Kidney glomerular epithelial cell (primary cell): ENCODE measurements at places on chromosomes 11 and 22.

GRCh38 chr11:117421476-117421875 lies 93.8 kb downstream of the CEP164 start:
- no peak for DNase-seq

DNA sequence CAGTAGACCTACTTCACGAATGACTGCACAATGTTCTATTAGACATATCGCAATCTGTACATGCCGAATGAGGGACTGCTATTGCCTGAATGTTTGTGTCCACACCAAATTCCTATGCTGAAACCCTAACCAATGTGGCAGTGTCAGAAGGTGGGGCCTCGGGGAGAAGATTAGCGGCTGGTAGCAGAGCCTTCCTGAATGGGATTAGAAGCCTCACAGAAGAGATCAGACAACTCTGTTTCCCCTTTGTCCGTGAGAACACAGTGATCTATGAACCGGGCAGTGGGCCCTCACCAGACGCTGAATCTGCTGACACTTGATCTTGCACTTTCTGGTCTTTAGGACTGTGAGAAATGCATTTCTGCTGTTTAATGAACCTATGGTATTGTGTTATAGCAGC lies 33.1 kb downstream of the LRFN4 start:
- no peak for DNase-seq

DNA sequence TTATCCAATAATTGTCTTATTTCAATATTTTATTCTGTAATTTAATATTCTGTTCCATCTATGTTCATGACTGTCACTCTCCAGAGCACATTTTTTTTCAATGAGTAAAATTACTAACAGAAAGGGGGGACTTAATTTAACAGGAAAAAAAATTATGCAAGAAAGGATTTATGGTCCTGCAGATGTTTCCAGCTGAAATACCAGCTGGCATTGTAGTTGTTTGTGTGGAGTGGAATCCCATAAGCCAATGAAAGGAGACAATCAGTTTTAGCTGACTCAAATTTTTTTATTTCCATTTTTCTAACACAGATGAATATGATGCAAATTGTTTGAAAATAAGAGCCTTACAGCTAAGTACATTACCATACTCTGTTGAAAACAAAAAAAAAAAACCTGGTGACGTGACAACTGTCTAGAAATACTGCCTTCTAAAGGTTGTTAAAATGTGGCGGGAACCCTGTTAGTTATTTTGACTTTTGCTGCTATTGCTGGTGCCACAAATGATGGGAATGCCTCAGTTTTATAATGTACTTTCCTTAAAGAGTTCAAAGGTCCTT lies 389.1 kb downstream of the ETS1 start:
- no peak for DNase-seq

- DNase-seq: no peak
Measured at GRCh38 chr11:9774591-9775397, 110.9 kb downstream of the SWAP70 start.

DNA sequence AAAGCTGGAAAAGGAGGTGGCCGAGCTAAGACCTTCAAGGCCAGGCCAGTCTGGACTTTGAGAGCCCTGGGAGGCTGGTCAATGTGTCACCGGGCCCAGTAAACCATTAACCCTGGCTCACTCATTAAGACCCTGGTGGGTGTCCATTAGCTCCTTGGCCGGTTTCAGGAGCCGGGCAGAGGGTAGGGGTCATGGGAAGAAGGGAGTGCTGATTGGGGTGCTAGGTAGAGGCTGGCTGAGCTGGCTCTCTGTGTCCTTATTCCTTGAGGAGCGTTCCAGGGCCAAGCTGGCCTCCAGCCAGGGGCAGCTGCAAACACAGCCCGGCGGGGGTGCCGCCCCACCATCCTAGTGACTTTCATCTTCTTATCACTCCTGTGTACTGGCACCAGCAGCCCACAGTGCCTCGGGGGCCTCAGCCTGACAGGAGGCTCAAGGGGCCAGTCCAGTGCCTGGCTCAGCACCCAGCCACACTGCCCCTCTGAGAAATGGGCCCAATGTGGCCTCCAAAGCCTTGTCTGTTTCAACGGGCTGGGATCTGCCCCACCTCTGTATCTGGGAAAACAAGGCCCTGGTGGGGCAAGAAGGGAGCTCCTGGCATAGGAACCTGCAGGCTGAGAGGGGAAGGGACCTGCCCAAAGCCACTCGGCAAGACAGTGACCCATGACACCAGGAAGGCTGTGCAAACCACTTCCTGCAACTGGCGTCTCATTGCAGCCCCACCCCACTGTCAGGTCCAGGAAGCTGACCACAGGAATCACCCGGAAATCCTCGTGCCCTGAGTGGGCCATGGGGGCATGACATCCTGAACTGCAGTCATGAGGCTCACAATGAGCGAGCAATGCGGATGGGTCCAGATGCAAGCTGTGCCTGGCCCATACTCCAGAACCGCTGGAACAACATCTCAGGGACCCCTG lies 15.1 kb upstream of the RGL4 start:
- DNase-seq: no peak

- no peak for DNase-seq
Measured at GRCh38 chr11:73158356-73159051, 16.4 kb upstream of the FCHSD2 start.

DNA sequence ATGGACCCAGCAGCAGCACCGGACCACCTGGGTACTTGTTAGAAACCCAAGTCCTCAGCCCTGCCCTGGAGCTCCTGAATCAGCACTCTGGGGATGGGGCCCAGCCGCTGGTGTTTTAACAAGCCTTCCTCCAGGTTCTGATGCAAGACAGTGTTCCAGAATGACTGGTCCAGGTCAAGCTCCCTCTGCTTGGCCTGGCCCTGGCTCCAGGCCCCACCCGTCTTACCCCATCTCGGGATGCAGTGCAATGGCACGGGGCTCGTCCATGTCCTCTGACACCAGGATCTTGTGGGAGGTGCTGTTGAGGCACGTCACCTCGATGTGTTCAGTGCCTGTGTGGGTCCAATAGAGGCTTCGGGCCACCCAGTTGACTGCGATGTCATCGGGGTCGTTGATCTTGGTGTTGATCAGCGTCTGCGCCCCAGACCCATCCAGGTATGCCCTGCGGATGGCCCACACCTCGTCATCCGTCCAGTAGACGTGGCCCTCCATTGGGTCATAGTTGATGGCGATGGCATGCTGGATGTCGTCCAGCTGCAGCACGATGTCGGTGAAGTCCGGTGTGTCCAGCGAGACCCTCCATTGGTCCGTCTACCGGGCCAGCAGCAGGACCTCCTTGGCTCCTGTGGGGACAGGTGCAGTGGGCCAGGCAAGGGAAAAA lies 140.3 kb downstream of the CRYBB2 start:
- DNase-seq: no peak

DNA sequence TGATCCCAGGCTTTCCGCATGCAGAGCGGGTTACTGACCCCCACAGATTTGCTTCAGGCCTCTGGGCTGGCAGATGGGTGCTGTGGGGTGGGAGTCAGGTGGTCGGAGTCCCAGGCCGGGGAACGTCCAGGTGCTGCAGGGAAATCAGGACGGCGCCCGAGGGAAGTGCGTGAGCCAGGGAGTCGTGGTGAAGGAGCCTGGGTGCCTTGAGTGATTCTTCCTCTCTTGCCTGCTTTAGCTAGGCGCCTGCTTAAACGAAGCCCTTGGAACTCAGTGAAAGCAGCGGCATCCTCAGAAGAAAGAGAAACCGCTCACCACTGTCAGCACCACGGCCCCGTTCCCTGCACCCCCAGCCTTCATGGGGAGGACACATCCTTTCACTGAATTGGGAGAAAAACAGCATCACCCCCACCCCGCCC lies 455.6 kb downstream of the BRD1 start:
- no peak for DNase-seq

- peak; percentile 65 for DNase-seq
Measured at GRCh38 chr11:75428281-75428724, 4.7 kb downstream of the KLHL35 start.

DNA sequence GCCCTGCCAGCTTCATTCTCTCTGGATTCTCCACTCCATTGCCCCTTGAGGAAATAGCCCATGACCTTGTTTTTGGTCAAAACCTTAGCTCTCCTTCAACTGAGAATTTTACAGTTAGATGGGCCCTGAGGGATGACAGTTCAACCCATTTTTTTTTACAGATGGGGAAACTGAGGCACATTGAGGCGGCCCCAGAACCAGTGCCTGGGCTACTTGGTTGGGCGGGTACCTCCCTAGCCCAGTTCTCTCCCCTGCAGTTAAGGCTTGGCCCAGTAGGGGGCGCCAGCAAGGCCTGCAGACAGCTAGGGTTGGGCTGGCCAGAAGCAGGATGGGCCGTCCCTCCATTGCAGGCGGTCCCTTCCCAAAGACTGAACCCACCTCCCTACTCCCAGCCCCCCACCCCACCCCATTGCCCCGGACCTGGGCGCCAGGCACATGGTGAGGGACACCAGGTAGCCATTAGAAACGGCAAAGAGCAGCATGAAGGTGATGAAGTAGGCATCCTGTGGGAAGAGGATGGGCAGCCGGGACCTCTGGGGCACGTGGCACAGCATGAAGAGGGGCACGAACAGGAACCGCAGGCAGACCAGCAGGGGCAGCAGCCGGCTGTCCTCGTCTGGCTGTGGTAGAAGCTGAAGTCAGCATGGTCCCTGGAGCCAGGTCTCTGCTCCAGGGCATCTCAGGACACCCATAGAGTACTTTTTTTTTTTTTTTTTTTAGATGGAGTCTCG lies 7.6 kb downstream of the SLC29A2 start:
- DNase-seq: no peak

DNA sequence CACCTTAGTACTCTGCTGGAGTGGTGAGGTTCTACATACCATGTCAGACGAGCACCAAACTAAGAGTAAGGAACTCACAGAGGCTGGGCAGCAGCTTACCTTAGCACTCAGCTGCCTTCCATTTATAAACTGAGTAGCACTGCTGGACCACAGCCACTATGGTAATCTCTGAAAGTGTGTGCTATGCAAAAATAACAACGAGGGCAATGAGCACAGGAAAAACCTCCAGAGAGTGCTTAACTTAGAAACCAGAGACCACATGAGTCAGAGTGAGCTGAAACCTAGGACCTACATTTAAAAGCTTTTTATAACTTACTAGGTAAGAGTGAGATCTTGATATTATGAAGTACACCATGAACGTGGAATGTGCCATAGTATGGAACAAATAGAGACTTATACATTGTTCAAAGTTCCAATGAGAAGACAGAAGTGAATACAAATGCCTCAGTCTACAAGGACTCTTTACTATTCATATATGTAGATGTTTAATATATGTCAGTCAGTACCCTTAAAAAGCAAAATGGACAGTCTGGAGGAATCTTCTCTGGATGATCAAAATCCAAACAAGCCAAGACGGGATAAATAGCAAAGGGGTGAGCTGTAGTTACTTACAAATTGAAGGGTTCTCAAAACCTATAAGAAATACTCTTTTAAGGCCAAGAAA lies 17.2 kb upstream of the CD59 start:
- DNase-seq: peak; percentile 41

- no peak for DNase-seq
Measured at GRCh38 chr11:46391186-46391577, 394 bp downstream of the CHRM4 start.
